ENCODE measurements at places on chromosomes 16 and 17.

DNA sequence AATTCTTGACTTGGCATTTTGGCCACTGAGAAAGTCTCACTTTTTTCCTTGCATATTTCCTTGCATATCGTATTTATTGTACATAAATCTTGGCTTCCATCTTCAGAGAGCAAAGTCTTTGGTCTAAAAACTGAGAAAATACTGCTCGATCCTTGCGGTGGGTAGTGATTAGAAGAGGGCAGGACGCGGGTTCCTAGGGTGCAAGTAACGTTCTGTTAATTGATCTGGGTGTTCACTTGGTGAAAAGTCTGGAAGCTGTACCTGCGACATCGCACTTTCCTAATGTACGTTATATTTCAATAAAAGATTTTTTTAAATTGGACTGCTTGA, 758 bp upstream of the UBALD2 start:
- DNase-seq: no peak

- DNase-seq: no peak
Observed at GRCh38 chr17:81314398-81315081, 19.4 kb upstream of the SLC38A10 start.

DNA sequence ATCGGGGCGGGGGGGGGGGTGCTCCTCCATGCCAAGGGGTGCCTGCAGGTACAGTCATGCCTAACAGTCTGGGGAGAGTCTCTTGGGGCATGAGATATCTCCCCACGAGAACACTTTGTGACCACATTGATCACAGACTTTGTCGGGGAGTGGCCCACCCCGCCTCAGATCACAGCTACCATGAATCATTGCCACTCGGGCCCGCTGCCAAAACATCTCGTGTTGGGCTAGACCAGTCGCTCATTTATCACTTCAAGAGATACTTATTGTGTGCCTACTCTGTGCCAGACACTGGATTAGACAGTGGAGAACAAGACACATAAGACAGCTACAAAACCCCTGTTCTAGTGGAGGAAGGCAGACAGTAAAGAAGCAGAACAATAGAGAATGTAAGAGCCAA, 72.6 kb downstream of the CLEC16A start:
- DNase-seq: peak; percentile 22

GRCh38 chr17:10130677-10131076, 67.7 kb downstream of the GAS7 start:
- no peak for DNase-seq

DNA sequence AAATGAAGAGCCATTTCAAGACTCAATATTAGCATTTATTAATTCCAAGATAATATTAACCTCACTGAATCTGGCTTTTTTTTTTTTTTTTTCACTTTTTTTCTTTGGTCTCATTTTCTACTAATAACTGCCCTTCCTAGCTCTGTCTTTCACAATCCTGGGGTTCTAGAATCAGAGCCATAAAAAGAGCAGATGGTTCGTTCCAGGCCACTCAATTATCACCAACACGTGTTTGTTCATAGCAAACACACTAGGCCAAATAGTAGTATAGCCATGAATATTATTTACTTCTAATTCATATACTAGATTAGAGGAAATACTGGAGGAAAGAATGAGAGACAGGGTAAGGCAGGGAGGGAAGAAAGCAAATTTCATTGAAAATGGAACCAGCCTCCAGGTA, 39.8 kb downstream of the TEX2 start:
- no peak for DNase-seq

DNA sequence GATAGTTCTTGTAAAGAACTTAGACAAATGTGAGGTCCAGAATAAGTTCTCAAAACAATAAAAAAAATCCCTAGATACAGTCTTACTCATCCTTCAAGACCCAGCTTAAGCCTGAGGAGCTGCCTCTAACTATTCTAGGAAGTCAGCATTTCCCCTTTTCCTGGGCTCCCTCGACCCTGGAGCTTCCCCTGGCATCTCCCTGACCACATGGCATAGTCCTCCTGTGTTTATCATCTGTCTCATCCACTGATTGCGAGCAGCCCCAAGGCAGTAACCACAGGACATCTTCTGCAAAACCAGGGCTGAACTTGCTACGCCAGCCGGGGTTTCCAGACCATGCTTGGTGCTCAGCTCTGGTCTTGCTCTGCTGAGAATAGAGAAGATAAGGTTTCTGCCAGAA, 36.7 kb upstream of the NLRP1 start:
- DNase-seq: no peak

DNA sequence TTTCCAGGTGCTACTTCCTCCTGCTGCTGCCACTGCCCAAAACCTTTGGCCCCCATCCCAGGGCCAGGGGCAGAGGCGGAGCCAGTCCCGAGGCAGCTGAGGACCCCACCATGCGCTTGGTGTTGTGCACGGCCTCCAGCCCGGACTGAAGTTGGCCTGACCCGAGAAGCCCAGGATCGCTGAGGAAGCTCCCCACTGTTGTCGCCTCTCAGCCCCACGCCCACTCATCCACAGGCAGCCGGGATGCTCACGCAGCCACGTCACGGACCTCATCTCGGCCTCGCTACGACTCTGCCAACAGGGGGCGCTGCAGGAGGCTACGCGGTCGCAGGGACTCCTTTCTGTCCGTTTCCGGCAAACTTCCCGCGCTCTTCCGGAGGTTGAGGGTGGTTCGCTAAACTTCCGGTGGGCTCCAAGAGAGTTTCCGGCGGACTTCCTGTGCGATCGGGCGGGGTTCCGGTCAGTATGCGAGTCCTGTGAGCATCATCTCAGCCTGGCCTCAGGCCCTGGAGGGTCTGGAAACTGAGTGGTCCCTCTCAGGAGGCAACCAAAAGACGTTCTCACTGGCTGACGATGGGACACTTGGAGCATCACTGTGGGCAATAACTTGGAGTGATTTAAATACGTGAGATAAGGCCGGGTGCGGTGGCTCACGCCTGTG, 12.4 kb downstream of the ZG16B start:
- DNase-seq: no peak

DNA sequence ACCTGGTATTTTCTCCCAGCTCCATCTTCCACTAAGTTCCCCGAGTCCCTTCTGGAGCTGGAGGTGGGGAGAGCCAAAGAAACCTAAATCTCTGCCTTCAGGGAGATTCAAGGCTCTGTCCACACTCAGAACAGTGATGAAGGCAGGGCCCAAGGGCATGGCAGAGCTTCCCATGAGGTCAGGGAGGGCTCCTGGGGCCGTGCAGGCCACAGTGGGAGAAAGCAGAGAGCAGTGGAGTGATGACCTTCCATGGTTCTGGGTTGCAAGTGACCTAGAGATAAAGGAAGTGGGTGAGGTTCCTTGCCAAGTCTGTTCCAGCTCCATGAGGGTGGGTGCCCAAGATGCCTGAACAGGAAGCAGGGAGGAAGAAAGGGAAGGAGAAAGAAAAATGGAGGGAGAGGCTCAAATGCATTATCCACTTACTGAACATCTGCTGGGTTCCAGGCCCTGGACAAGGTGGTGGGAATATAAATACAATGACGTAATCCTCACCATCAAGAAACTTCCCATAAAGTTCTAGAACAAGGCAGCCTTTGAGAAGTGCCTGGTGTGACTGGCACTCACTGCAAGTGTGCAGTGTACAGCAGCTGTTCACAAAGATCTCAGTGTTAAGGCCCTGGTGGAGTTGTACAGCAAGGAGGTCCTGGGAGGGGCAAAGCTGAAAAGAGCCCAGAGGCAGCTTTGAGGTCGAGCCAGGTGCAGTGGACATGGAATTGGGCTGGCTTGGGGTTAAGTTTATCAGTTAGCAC, 13.3 kb downstream of the TBKBP1 start:
- DNase-seq: no peak

- DNase-seq: peak; percentile 98
Observed at GRCh38 chr17:38557836-38558727, 47.7 kb downstream of the SRCIN1 start.

DNA sequence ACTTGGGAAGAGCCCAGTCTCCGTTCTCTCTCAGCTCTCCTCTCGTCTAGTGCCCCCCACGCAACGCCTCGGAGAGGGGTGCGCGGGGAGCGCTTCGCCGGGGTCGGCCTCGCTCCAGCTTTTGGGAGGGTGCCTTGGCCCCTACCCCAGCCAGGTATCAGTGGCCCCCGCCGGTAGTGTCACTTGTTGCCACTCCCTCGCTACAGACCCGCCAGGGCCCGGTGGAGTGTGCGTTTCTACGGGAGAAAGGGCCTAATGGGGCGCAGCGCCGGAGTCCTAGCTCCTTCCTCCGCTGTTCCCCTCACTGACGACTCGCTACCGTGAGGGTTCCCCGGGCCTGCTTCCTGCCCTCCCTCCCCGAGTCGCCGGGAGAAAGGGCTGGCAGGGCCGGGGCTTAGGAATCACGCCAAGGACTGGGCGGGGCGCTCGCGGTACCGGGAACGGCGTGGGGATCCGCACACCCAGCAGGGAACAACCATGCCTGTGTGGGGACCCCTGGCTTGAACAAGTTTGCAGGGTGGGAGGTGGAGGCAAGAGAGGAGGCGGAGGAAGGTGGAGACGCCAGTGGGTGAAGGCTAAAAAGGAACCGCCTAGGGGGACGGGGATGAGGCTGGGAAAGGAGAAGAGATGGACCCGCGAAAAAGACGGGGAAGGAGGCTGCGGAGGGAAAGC, 997 bp upstream of the CDH11 start:
- no peak for DNase-seq

GRCh38 chr16:11949527-11949926, 7.7 kb upstream of the NPIPB2 start:
- peak; percentile 61 for DNase-seq

GRCh38 chr17:46995841-46996571, 17.0 kb upstream of the RPRML start:
- no peak for DNase-seq

DNA sequence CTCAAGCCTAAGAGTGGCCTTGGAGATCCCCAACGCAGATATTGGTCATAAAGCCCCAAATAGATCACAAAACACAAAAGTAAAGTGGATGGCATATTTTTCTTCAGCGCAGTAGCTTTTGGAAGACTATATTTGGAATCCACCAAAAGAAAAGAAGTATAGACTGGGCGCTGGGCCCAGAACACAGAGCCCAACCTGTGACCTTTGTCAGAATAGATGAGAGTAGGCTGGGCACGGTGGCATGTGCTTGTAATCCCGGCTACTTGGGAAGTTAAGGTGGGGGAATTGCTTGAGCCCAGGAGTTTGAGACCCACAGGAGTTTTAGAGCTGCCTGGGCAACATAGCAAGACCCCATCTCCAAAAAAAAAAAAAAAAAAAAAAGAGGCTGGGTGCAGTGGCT, 14.6 kb downstream of the SCIMP start:
- DNase-seq: no peak

- DNase-seq: no peak
Observed at GRCh38 chr16:56630134-56630533, 2.3 kb upstream of the MT1M start.

GRCh38 chr17:16418685-16419068, 3.3 kb downstream of the TRPV2 start:
- no peak for DNase-seq

DNA sequence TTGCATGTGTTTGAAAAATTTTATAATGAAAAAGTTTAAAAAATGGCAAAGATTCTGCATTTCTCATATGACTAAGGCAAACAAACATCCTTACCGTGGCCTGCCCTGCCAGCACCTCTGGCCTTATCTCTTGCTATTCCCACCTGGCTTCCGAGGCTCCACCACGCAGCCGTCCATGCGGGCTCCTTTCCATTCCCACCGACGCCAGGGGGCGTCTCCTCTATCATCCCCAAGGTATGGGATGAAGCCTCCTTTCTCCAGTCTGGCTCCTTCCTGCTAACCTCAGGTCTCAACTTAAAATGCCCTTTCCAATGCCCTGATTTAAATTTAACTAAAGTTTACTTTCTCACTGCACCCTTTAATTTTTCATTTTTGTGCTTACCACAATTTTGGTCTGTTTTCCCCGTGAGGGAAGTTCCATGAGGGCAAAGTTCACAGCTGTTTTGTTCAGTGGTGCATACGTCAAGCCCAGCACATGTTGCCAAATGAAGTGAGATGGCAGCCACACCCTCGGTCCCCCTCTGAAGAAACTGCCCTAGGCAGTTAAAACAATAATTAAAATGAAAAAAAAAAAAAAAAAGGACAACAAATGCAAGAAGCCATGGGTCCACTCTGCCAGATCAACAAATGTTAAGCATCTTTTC, 13.3 kb upstream of the SDK2 start:
- DNase-seq: peak; percentile 60

DNA sequence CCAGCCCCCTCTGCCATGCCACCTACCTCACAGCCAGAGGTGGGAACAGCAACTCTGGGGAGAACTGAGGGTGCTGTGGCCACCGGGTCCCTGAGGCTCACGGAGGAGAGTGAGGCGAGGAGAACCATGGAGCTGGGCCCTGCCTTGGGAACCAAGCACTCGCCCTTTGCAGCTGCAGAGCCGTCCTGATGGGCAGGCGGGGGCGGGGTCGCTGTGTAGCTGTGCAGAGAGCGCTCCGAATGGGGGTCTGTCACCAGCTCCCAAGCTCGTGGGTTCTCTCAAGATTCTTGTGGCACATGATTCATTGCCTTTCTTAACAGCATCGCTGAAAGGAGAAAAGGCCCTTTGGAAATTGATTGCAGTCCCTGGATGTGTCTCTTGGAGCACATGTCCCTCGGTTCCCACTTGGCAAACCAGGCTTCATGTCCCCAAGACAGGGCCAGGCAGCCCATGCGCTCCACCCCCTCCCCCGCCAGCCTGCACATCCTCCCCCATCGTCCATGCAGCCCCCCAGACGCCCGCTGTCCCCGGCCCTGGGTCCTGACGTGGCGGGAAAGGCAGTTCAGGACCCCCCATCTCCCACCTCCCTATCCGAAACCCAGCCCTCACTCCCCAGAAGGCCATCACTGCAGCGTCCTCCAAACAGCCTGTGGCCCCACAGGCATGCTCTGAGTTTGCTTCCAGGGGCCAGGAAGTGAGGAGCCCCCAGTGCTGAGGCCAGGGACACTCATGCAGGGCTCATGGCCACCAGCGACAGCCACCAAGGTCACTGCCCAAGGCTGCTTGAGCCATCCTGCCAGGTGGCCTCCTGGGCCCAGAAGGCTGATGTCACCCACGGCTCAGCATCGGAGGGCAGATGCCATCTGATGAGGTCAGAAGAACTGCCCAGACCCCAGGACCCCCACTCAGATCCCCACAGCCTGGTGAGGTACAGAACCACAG, 20.6 kb upstream of the CHMP6 start:
- no peak for DNase-seq

GRCh38 chr16:19238406-19238805, 47.1 kb upstream of the CLEC19A start:
- DNase-seq: no peak

DNA sequence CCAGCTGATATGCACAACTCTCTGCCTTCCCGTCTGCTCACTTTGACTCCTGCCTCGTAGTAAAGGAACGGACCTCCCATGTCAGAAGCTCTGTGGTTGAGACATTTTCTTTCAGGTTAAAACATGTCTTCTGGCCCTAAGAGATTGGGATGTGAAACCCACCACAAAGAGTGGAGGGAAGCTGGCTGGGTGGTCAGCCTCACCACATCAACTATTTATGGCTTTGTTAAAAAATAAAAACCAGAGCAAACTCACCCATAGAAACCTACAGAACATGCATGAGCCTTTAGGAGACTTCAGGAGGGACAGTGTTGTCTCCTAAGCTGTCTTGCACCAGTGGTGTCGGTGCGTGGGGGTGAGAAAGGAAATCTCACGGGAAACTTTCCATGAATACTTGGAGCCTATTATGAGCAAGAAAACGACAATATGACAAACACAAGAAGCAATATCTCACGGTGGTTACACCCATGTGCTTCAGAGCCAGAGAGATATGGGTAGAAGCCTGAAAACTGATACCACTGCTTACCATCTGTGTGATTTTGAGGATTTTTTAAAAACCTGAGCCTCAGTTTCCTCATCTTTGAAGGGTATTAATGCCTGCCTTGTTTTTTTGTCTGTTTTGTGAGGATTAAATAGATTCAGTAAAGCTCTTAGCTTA, 61.7 kb upstream of the XYLT1 start:
- no peak for DNase-seq

All from ACHN (cell line).